ENCODE measurements at places on chromosomes 5 and 9.

- DNase-seq: peak; percentile 74
These were observed at the start of gene PITX1 for GRCh38 chr5:135033901-135034235. PITX1 (minus strand) TSS chr5:135034228; CDS start chr5:135033881, 347 bp downstream.

- DNase-seq: no peak
These were observed 67.5 kb downstream of the FANCC start for GRCh38 chr9:95249986-95250385.

DNA sequence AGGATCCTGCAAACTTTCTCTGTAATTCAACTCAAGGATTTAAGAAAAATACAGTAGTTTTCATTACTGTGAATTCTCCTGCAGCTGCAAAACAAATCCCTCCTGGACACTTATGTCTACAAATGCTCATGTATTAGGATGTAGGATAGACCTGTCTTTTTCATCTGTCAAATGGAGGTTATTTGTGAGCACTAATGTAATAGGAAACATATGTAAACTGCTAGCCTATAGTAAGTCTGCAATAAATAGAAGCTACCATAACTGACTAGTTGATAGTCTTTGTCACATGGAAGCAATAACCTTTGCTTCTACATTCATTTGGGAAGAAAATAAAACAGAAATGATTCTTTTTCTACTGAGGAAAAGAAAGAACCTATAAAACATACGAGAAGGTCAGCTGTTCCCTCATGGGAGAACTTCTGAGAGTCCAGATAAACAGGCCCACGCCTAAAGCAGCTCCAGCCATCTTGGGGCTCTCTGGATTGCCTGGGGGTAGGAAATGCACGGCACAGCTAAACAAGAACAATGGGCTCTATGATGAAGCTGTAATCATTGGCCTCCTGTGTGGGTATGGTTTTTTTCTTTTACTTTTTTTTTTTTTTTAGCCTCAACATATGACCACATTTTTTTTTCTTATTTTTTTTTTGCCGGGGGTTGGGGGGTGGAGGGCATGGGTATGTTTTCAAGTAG, 6.2 kb downstream of the KCNV2 start:
- no peak for DNase-seq

DNA sequence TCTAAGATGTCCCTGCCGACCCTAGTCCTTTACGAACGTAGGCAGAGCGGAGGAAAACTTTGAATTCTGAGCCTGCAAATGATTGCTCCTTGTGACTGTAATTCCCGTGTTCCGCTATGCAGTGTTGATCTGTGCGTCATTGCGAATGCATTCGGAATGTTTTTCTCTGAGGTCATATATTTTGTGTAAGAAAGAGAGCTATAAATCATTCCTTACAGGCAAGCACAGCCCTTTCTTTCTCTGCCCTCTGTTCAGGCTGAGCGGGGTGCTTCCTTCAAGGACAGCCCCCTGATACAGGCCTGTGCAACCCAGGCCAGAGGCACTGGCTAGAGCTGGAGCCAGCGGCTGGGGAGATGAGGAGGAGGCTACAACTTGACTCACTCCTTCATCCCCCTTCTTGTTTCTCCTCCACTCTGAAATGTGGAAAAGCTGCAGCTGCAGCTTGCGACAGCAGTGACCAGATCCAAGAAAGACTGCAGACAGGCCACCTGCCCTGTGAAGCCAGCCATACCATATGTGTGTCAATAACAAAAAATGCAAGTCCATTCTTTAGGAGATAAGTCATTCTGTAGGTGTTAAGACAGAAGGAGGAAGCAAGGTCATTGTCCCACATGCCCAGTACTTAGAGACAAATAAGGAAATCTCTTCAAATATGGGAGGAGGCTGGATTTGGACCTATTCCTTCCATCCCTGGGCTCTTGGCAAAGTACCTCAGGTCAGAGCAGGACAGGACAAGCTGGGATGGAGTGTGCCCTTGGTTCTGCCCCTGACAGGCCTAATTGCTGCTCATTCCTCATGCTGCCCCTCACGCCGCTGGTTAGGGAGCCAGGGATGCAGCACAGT, 345.7 kb upstream of the WWC1 start:
- peak; percentile 51 for DNase-seq

GRCh38 chr9:16121601-16122286, 568.9 kb downstream of the CCDC171 start:
- DNase-seq: peak; percentile 45

DNA sequence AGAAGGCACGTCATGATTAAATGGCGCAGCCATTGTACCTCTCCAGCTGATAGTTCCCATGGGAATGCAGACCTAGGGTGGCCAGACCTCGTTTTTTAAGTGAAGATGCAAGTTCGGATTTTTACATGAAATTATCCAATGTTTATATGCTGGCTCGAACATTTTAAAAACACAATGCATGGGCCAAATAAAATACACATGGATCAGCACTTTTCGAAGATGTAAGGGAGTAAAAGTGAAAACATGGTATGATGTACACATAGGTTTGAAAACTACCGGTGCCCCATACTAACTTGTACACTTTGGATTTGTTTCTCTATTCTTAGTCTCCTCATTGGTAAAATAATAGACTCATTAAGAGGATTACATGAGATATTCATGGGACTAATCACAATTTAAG, 412.5 kb upstream of the CCNG1 start:
- no peak for DNase-seq

DNA sequence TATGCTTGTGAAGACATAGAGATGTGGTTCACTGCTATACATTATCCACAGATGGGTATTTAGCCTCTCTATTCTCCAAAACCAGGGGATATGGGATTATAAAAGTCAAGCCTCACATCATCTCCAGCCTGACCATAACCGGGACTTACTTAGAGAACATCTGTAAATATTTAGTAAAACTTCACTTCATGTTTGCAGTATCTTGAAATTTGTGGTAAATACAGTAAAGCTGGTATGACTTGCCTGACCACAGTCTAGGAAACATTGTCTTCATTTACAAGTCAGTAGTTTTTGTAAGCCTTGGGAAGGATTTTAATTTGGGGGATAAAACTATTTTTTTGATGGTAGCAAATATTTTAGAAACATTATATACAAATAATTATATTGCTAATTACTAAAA, 64.2 kb downstream of the MAST4 start:
- DNase-seq: peak; percentile 22

DNA sequence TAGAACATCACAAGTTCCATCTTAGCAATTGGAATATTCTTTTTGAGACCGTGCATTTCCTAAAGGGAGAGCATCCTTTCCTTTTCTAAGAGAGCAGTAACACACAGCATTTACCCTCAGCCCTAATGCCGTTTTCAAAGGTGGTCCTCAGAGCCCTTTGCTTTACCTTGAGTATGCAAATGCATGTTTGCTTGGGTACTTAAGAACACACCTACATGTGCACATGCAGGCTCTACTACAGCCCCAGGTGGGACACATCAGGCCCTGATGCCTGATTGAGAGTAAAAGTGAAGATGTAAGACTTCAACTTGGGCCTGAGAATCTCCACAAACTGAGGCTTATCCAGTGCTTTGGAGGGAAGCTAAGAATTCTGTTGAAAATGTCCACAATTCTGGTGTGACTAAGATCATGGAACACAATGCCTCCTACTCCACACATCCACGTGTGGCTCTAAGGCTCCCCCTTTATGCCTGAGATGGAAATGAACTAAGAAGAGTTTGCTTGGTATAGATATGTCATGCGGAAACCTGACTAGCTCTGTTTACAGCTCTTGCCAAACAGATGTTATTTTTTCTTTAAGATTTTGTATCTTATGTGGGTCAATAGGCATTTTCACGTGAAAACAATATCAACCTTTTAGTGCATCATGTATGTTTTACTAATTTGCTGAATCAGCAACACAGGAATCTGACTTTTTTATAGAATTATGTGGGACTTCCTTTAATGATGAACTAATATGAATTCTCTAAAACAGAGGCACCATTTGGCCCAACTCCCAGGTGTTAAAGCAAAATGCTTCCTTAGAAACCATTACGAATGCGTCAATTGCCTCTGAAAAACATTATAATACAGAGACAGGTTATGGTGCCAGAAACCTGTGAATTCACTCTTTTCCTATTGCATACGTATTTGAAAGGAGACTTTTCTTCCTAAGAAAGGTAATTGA, 48.9 kb upstream of the SLC2A8 start:
- peak; percentile 78 for DNase-seq

GRCh38 chr5:88214655-88215054, 54.0 kb downstream of the TMEM161B start:
- no peak for DNase-seq

DNA sequence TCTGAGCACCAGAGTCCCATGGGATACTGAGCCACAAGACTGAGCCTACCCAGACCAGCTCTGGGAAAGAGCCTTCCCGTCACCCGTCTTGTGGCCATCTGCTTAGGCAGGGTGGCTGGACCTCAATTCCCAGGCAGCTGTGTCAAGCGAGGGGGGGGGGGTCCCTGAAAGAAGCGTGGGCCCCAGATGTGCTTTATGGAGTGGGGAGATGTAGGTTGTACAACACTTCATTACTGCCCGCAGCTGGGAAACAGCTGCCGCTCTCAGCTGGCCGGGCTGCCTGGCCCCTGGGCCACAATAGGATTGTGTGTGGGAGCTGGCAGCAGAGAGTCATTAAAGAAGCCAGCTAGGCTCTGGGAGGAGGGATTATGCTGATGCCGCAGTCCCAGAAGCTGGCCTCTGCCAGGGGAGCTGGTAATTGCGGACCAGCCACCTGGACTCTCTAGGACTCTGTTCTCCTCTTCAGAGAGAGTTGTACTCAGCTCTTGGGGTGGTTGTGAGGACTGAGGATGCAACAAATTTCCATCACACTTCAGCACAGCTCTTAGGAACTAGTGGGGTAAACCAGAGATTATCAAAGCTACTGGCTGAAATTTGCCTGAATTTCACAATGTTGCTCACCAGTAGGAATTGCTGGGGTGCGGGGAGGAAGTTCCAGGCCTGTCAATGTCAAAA, 145.4 kb downstream of the GADD45G start:
- DNase-seq: no peak

- DNase-seq: no peak
These were observed 13.9 kb downstream of the DYNC2I2 start for GRCh38 chr9:128642675-128643245.

DNA sequence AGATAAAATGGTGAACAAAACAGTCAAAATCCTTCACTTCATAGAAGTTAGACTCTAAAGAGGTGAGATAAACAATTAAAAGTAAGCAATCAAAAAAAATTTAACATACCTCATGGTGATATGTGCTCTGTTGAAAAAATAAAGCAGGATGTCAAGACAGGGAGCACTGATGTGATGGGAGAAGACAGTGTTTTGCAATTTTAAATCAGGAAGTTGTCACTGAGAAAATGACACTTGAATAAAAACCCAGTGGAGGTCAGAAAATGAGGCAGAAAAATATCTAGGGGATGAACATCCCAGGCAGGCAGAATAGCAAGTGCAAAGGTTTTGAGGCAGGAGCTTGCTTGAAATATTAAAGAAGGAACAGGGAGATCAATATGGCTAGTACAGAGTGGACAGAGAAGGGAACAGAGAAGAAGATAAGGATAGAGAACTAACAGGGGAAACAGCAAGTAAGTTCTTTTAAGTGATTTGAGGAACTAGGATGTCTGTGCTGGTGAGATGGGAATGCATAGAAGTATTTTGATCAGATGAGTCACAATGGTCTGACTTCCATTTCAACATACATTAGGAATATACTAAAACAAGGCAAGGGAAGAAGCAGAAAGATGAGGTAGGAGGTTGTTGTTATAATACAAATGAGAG, 130.4 kb downstream of the CHSY3 start:
- no peak for DNase-seq

- DNase-seq: no peak
These were observed 59.3 kb downstream of the OSTF1 start for GRCh38 chr9:75147638-75148037.

DNA sequence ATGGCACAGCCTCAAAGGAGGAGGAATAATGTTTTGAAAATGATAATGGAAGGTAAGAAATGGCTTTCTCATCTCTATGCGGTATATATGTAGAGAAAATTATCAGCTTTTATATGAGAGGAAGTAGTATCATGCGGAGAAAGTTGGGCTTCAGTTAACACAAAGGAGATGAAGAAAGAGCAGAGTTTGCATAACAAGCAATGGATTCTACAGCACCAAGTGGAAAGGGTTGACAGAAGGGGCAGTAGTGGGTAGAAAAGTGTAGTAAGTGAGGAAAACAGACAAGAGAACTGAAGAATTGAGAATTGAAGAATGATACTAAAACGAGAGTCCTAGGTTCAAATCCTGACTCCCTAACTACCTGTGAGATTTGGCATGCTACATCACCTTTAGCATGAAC, 51.0 kb downstream of the GNG10 start:
- DNase-seq: no peak

- DNase-seq: no peak
These were observed 426 bp downstream of the FAM114A2 start for GRCh38 chr5:154038261-154038706.

Data from AG20443 (cell line).